ENCODE measurements at places on chromosomes 2 and 18.

DNA sequence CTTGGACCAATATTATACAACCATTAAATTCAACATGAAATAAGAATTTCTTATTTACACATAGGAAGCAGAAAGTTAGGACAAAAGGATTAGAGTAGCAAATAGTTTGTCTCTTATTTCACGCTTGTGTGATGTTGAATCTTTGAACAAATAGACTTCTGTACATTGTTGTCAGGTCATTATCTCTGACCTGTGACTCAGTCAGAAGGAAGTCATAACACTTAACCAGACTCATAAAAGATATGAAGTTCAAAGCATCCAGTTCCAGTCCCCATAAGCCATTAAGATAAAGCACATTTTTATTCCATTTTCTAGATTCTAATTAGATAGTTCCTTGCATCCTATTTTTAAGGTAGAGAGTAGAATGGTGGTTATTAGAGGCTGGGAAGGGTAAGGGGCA lies 130.8 kb downstream of the UPP2 start:
- DNase-seq = peak; percentile 20

- no peak for DNase-seq
Measured at GRCh38 chr18:45498287-45498658, 117.0 kb upstream of the SLC14A2 start.

GRCh38 chr2:86677816-86678215 lies 42.3 kb upstream of the RMND5A start:
- DNase-seq = no peak

GRCh38 chr2:181163139-181163538 lies 182.7 kb downstream of the UBE2E3 start:
- no peak for DNase-seq

DNA sequence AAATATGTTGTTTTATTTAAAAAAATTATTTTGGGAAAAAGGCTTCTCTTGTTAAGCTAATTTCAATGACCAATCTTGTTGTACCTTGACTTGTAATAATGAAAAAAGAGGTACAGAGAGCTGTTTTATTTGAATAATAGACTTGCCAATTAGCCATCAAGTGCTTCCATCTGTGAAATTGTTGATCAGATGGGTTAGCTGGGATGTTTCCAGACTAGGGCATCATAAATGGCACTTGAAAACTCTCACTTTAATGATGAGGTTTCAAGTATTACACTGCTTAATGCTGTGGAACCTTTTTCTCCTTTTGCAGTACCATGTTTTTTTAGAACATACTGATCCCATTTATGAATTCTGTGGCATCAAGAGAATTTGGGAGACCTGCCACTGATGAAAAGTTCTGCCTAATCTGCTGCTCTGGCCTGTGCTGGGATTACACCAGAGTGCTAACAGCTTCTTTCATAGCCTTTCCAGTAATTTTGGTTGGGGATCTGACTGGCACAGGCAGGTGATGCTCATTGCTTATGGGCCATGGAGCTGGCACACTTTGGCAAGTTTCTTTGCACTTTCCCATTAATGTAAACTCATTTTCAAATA lies 24.2 kb downstream of the PSMD14 start:
- no peak for DNase-seq

DNA sequence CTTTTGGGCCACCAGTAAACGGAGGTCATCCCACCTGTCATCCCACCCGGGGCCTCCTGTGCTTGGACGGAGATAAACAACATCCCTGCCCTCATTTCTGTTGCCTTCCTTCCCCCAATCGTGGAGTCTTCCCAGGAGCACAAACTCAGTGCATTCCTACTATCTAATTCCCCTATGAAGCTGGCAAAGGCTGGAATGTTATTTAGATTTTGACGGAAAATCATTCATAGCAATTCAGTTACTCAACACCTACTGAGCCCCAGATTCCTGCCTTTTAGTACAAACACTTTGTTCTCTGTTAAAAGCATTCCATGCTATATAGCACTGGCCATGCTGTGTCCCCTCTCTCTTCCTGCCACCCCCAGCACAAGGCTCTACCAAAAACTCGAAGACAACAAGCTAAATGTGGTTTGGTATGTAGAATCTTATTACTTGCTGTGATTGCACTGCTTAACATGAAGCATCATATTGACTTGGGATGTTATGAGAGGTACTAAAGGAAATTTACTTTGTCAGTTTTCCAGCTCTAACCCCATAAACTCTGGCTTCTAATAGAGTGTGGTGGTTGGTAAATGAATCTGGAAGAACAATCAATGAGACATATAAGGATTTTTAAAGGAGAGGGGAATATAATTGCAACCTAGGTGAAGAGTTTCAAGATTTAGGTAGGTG lies 32.3 kb upstream of the IMPA2 start:
- DNase-seq = peak; percentile 85

GRCh38 chr2:186572705-186573104 lies 17.2 kb upstream of the ITGAV start:
- DNase-seq = no peak

GRCh38 chr2:233976690-233977294 lies 59.6 kb downstream of the TRPM8 start:
- DNase-seq = peak; percentile 75

GRCh38 chr2:113966832-113967231 lies 76.9 kb downstream of the ACTR3 start:
- peak; percentile 55 for DNase-seq

- DNase-seq = peak; percentile 64
Measured at GRCh38 chr2:169141713-169142352, 72.5 kb downstream of the DHRS9 start.

DNA sequence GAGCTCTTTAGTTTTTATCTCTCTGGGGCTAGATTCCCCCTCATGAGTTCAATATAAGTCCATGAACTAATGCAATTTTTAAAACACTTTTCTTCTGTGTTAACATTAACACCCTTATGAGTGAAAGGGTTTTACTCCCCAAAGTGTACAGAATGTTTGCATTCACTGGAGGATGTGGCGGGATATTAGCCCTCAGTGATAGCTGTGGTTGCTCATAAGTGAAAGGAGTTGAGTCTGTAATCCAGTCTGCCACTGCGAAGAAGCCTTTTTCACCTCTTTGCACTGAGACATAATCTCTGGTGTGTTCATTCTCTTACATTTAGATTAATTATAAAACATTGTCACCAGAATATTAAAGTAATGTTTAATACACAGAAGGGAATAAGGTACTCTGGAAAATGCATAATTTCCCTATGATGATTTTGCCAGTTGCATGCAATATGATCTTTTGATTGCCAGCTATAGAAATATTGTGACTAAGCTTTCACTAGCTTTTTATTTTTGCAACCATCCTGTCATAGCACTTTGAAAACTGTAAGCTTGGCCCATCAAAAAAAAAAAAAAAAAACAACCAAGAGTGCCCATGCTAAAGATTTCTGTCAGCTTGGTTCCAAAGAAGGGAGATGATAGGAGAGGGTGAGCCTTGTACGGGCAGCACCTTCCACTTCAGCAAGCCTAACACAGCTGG lies 113.2 kb downstream of the BCL11A start:
- no peak for DNase-seq

- DNase-seq = no peak
Measured at GRCh38 chr2:45750484-45750883, 99.0 kb downstream of the PRKCE start.

DNA sequence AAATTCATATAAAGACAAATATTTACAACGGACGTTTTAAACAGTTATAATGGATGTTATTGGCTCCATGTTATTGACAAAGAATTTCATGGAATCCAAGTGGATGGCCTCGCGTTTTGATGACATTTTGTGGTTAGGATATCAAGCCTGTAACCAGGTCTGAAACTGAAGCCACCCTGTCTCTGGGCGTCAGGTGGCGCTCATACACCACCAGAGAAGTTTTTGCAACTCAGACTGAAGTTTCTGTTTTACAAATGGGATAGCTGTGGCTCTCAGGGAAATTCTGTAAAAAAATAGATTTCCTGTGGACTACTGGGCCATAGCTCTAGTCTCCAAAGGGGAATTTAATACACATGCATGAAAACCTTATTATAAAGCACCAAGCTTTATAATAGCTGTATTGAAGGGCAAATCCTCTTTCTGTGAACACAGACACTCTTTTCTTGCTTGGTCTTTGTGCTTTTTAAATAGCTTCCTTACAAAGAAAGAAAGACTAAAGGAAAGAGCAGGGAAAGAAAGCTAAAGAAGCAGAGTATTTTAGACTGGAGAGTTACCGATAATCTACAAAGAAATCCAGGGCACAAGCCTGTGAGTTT lies 86.7 kb downstream of the C18orf54 start:
- peak; percentile 59 for DNase-seq

- DNase-seq = no peak
Measured at GRCh38 chr18:37508207-37508606, 57.4 kb downstream of the CELF4 start.

DNA sequence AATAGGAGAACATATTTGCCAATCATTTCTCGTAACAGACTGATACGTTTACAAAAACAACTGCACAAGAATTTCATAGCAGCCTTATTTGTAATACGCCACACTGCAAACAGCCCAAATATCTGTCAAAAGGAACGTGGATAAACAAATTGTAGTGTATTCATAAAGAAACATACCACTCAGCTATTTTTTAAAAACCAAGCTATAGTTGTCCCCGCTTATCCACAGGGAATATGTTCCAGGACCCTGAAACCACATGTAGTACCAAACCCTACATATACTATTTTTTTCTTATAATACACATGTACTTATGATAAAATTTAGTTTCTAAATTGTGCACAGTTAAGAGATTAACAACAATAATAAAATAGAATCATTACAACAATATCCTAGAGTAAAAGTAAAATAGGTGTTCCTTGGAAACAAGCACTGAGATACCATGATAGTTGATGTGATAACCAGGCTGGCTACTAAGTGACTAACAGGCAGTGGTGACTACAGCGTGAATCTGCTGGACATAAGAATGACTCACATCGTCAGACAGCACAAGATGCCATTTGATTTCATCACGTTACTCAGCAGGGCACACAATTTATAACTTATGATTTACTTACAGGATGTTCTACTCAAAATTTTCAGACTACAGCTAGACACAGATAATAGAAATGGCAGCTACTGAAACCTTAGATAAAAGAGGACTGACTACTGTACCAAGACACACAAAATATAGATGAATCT lies 367.4 kb downstream of the NCKAP5 start:
- peak; percentile 96 for DNase-seq

DNA sequence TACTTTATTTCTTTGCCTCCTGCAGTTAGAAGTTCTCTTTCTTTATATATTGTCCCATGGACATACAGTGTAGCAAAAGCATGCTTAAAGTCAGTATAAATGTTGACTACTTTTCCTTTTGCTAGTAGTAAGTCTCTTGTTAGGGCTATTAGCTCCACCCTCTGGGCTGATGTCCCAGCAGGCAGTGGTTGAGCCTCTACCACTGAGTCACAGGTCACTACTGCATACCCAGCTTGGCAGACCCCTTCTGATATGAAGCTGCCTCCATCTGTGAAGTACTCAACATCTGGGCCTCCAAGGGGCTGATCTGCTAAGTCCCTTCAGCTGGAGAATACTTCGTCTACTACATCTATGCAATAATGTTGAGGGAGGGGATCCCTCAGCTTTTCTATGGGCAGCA lies 61.0 kb upstream of the SLC35G4 start:
- no peak for DNase-seq

GRCh38 chr2:28166956-28167355 lies 225.7 kb upstream of the FOSL2 start:
- peak; percentile 64 for DNase-seq

GRCh38 chr18:75638776-75639471 lies 211.4 kb upstream of the SMIM21 start:
- peak; percentile 91 for DNase-seq

- no peak for DNase-seq
Measured at GRCh38 chr18:76402026-76402990, 92.7 kb downstream of the ZNF516 start.

DNA sequence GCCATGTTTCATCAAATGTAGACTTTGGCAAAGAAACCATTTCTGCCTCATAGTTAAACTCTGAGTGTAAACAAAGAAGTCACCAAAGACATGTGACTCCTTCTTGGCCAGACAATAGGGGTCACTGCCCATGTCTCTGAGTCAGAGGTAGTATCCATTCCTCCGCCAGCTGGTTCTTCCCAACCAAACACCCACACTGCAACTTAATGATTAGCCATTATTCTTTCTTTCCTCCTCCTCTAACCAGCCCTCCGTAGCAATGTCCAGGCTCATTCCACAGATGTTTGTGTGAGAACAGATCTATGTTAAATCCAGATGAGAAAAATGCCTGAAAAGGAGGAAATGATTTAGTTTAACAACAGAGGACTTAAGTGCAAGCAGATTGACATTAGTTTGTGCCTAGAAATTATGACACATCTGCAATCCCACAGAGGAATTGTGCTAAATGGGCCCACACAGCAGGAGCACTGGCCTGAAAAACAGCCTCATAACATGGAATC lies 127.9 kb upstream of the SH3BP4 start:
- DNase-seq = peak; percentile 99

GRCh38 chr2:133369901-133370658 lies 198.2 kb downstream of the NCKAP5 start:
- DNase-seq = no peak
